NCI-H2171 (cell line): ENCODE measurements at places on chromosomes 11 and 22.

- DNase-seq: no peak
Observed at GRCh38 chr11:12200991-12201985, 90.9 kb downstream of the MICAL2 start.

DNA sequence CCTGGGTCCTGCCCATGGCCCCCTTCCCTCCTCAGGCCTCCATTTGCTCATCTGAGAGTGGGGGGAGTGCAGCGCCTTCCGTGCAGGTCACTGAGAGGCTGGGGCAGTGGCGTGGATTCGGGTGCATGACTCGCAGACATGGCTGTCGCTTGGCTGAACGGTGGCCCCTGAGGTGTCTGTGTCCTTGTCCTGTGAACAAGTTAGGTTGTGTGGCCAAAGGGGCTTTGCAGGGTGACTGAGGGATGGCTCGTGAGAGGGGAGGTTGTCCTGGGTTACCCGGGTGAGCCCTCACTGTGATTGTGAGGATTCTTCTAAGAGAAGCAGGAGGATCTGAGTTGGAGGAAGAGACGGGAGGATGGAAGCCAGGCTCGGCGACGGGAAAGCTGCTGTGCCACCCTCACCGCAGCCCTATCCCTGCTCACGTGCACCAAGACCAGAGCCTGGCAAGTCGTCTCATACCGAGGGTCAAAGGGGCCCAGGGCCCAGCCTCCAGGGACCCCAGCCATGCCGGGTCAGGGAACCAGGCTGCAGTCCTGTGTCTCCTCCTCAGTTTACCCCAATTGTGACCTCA is 79.1 kb downstream of the KCNQ1 start:
- no peak for DNase-seq

- peak; percentile 46 for DNase-seq
Observed at GRCh38 chr11:69640995-69641581, at the start of gene CCND1. TSS of gene CCND1 (plus strand) at chr11:69641156. CDS start at chr11:69641314, 158 bp downstream.

DNA sequence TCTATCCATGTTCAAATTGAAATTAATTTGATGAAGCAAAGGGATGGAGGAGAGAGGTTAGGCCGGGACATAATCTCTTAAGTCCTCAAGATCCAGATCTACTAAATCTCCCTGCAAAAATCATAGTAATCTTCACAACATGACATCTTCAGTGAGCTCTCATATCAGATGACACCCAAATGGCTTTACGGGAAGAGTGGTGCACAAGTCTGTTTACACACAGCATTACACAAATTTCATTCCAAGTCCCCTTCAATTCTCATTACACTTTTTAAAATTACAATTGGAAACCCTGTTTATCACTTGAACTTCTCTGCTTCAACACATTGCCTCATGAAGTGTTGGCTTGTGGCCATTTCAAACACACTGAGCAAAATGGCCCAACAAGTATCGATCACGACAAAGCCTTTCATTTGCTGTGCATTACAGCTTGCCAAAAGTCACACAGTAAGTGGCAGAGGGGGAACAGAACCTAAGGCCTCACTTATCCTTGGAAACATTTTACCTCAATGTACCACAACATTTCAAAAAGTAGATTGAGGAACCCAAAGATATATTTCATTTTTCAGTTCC is 17.9 kb upstream of the TPH1 start:
- DNase-seq: no peak

GRCh38 chr11:80144897-80145594 is 704.2 kb upstream of the TENM4 start:
- DNase-seq: no peak

DNA sequence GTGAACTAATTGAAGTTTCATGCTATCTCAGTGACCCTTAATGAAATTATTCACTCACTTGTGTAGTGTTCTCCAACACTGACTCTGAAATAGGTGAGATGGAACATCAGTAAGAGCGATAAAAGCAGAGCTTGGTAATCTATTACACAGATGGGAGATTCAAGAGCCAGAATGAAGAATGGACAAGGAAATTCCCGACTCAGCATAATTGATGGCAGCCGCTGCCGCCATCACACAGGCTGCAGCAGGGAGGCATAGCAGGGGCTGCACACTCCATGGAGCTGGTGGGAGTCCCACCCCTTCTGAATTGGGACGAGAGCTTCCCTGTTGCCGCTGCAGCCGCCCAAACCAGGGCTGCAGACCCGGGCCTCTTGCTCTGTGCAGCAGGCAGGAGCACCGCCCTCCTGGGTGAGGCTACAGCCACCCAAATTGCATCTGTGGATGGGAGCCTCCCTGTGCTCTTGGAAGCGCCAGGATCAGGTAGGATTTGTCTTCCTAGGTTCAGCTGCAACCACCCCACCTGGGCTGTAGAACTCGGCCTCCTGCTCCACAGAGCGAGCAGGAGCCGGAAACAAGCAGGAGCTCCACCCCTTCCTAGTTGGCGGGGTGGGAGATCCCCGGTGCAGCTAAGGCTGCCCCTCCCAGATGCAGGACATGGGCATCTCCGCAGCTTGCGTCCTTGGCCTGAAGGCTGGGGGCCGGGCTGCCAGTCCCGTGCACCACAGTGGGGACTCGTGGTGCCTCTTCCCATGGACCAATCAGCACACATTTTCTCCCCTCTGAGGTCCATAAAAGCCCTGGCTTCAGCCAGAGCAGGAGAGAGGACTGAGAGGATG is 535.1 kb upstream of the LUZP2 start:
- no peak for DNase-seq

- DNase-seq: no peak
Observed at GRCh38 chr11:6531267-6531752, 34.2 kb downstream of the DNHD1 start.

DNA sequence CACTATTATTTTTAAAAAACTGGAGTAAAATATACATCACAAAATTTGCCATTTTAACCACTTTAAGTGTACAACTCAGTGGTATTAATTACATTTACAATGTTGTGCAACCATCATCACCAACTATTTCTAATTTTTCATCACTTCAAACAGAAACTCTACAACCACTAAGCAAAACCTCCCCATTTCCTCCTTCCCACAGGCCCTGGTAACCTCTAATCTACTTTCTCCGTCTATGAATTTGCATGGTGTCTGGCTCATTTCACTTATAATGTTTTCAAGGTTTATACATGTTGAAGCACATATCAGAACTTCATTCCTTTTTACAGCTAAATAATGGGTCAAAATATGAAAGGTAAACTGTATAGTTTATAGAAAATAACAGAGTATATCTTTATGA is 24.4 kb downstream of the DDI1 start:
- no peak for DNase-seq

DNA sequence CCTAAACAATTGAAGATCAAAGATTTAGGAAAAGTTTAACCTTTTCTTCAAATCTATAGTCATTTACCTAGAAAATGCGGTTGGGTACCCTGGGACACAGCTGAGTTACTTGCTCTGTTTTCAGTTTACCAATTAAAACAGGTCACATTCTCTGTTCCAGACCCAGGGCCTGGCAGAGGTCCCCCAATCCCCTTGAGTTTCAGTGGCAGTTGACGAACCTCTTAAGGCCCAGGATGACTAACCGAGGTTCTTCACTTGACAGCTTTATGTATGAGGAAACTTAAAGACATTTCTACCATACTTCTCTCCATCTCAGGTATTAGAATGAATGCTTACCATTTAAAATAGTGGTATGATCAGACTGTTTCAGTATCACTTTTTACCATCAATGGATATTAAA is 16.3 kb downstream of the LDHAL6A start:
- DNase-seq: no peak

DNA sequence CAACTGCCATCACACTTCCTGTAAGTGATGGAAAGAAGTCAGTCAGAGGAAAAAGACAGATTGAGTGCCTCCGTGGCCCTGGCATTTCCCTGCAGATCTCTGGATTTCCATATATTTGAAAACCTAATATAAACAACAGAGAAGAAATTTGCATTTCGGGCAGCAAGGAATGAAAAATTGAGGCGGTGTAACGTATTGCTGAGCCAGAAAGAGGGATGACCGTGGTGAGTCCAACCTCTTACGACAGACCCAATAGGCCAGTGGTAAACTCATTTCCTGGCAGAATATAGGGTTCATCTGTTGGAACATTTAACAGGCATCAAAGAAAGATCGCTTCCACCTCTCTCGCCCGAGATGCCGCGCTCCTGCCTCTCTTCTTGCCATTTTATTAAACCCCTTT is 336.5 kb downstream of the MIAT start:
- DNase-seq: no peak

- DNase-seq: no peak
Observed at GRCh38 chr22:49925525-49926128, 7.2 kb downstream of the CRELD2 start.

DNA sequence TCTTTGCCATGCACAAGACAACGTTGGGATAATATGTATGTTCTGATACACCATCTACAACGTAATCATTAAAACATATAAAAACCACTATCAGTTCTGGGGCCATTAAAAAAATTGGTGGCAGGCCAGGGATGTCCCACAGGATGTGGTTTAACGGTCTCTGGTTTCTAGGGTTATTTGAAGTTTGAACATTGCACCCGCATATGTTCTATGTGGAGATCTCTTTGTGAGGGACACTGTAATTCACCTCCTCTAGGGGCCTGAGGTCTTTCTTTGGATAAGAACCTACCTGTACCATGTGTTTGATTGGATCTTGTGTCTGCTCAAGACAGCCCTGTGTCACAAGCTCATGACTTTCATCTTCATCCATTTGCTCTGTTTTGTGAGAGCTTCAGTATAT is 73.2 kb downstream of the GGTLC2 start:
- no peak for DNase-seq

DNA sequence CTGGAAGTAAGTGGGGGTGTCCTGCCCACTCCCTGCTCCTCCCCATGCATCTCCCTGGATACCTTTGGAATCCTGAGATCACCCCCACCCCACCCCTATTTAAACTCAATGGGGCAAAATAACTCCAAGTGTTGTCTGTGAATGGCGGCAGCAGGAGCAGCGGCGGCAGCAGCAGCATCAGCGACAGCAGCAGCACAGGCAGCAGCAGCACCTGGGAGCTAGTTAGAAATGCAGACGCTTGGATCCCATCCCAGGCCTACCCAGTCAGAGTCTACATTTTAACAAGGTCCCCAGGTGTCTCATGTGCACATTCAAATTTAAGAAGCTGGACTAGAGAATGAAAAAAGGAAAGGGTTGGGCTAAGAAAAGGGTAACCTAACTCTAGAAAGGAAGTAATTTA is 82.6 kb downstream of the SEZ6L start:
- DNase-seq: no peak

DNA sequence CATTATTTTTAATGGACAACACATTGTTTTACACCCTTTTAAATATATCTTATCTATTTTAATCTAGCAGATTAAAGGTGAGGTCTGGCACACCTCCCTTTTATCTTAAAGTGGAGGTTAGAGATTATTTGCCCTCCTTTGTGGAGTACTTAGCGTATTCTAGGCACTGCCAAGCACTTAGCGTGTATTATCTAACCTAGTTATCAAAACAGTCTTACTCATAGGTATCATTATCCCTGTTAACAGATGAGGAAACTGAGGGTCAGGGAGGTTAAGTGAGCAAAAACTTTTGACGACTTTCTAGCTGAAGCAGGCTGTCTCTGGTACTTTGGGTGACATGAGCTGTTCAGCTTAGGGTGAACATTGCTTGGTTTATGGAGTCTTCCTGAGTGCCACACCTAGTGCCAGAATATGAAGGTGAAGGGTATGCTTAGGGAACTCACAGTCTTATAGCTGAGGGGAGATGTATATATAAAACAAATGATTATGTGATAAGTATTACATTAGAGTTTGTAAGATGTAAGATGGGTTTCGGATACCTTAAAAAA is 55.0 kb downstream of the ZNRF3 start:
- DNase-seq: no peak

DNA sequence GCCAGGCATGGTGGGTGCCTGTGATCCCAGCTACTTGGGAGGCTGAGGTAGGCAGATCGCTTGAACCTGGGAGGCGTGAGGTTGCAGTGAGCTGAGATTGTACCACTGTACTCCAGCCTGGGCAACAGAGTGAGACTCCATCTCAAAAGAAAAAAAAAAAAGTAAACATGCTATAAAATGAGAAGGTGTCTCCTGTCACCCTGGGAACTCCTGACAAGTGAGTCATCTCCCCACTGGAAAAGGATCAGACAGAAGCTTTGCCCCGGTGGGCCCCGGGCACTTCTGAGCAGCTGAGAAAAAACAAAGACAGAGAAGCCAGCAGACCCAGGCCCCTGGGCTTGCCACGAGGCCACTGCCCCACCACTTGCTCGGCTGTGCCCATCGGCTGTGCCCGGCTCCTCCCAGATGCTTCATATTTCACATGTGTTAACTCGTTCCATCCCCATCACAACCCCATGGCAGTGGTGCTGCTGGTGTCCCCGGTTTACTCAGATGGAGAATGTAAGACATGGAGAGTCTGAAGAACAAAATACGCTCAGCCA is 22.3 kb downstream of the TTLL1 start:
- DNase-seq: no peak

- DNase-seq: no peak
Observed at GRCh38 chr11:126587541-126587940, 232.1 kb downstream of the ST3GAL4 start.

- no peak for DNase-seq
Observed at GRCh38 chr11:41527530-41527929, 68.1 kb upstream of the LRRC4C start.

DNA sequence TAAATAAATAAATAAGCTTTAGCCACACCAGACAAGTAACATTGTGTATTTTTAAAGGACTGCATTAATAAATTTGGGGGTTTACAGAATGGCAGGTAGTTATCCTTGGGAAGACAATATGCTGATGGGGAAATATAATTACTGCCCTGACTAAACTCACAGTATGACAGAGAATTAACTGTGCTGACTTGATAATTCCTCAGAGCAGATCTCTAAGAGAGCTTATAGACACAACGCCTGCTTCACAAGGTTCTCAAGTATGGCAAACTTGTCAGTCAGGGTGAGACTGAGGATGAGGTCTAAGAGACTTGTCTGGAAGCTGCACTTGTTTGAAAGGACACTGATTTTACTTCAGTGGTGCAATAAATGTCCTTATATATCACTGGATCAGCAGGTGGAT is 3.3 kb downstream of the OR51B4 start:
- DNase-seq: no peak

DNA sequence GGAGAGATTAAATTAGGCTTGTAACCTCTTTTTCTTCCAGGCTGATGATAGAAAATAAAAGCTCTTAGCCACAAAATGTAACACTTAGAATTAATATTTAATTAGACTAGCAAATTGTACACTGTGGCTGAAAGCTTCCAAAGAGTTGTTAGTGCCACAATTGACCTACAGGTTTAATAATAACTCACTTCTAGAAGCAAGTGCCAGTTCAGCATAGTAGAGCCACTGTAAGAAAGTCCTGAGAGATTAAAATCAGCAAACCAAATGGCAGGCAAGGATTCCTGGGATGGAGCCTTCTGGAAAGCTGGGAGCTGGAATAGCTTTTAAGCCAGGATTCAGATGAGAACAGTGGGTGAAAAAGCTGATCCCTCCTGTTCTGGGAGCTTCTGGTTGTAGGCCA is 131.0 kb downstream of the ELP4 start:
- DNase-seq: no peak

GRCh38 chr22:20798974-20799373 is 25.1 kb downstream of the SERPIND1 start:
- DNase-seq: no peak

DNA sequence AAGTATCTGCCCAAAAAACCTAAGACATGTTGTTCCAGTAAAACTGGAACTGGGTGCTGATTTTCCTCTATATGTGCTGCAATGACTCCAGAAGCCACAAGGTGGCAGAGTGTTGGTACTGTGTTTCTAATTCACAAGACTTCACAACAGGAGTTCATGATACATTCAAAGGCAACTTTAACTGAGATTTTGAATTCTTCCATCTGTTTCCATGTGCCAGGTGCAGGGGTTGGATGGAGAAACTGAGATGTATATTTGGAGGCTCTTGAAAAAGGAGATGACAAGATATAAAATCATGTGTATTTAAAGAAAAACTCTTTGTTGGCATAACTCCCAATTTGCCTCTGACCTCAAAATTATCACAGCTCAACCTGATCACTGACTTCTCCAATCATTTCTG is 1098.6 kb upstream of the CCDC90B start:
- DNase-seq: no peak
